Neural crest cell (in vitro differentiated cells): ENCODE measurements at places on chromosomes 2 and 18. TPM values are rescaled to one million over a fixed set of nuclear protein-coding genes. Genes with fewer than 3 reads are reported as not detected.
A peak's percentile ranks its signal among the peaks of the same experiment; 100 is the strongest.

- no peak overlapping the region for H3K4me3 ChIP-seq
- no peaks in the 10 kb centered on the region for H3K27me3 ChIP-seq
- H3K36me3 ChIP-seq, result no peaks in the 10 kb centered on the region
These were observed 413.3 kb upstream of the TRIB2 start for GRCh38 chr2:12303181-12304030.

DNA sequence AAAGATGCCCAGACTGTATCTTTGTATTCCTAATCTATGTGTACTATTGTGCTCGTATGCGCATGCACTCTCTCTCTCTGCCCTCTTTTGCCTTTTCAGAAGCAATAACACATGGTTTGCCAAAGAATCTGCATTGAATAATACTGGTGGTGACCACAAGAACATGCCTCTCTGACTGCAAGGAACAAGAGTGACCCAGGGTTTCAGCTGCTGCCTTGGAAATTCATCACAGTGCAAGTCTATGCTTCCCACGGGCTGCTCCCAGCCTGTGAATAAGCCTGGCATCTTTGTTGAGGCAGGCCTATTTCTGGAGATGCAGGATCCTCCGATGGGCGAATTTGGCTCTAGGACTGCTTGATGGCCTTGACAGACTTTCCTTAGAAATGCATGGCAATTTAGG, 689.4 kb upstream of the FANCL start:
- H3K27me3 ChIP-seq, result no peaks in the 10 kb centered on the region
- H3K27ac ChIP-seq, result no peak overlapping the region
- no peaks in the 10 kb centered on the region for H3K4me1 ChIP-seq
- no peak overlapping the region for H3K4me3 ChIP-seq

The CDH7 gene
- total RNA-seq, result 6.3 and 7.3 TPM in 2 replicates

GRCh38 chr2:35973132-35973736, 382.3 kb upstream of the CRIM1 start:
- H3K4me3 ChIP-seq, result no peak overlapping the region
- H3K27ac ChIP-seq, result no peak overlapping the region
- no peak for DNase-seq
- no peaks in the 10 kb centered on the region for H3K36me3 ChIP-seq

GRCh38 chr2:105518897-105519296, 120.0 kb upstream of the FHL2 start:
- no peak overlapping the region for H3K4me3 ChIP-seq
- H3K4me1 ChIP-seq, result no peaks in the 10 kb centered on the region
- no peak for DNase-seq
- no peaks in the 10 kb centered on the region for H3K36me3 ChIP-seq
- no peak overlapping the region for H3K27ac ChIP-seq

- no peak overlapping the region for H3K4me3 ChIP-seq
- DNase-seq, result no peak
- no peaks in the 10 kb centered on the region for H3K4me1 ChIP-seq
- peaks cover 2% of the 10 kb centered on the region for H3K36me3 ChIP-seq
- no peak overlapping the region for H3K27ac ChIP-seq
These were observed 85.6 kb upstream of the LHCGR start for GRCh38 chr2:48841126-48841525.

The LYG1 gene
- total RNA-seq, result 1.7 and 1.9 TPM in 2 replicates

GRCh38 chr2:173963817-173964564, 1.2 kb downstream of the SP3 start:
- no peak overlapping the region for H3K27ac ChIP-seq
- peak overlapping the region; percentile 100 for H3K4me3 ChIP-seq
- H3K36me3 ChIP-seq, result peaks cover 24% of the 10 kb centered on the region
- H3K27me3 ChIP-seq, result peaks cover 5% of the 10 kb centered on the region

GRCh38 chr18:40926679-40927078, 1028.4 kb upstream of the PIK3C3 start:
- no peaks in the 10 kb centered on the region for H3K27me3 ChIP-seq
- no peak overlapping the region for H3K27ac ChIP-seq
- H3K4me3 ChIP-seq, result no peak overlapping the region
- H3K36me3 ChIP-seq, result no peaks in the 10 kb centered on the region

The GAD1 gene
- 0.39 and 0.82 TPM in 2 replicates for total RNA-seq

GRCh38 chr2:241680827-241681599, 5.6 kb downstream of the DTYMK start:
- H3K27me3 ChIP-seq, result peaks cover 2% of the 10 kb centered on the region
- peaks cover 3% of the 10 kb centered on the region for H3K36me3 ChIP-seq
- H3K4me1 ChIP-seq, result peaks cover 14% of the 10 kb centered on the region
- DNase-seq, result no peak

The DCC gene
- 10.1 and 11.3 TPM in 2 replicates for total RNA-seq

DNA sequence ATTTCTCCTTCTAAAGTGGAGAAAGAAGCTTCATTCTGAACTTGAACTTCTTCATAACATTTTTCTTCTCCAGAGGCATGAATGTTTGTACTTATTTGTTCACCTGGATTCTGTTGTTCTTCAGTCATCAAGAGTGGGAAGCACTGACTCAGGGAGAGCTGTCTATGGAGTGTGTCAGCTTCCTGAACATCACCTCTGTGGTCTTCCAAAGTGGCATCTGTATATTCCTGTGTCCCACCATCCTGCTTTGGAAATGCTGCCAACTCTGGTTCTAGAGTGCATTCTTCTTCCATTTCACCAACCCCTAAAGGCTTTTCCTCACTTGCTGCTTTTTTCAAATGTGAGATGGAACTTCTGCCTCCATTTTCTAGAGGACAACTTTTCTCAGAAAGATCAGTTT, 59.5 kb downstream of the TTN start:
- no peak for DNase-seq
- H3K4me1 ChIP-seq, result no peaks in the 10 kb centered on the region
- H3K36me3 ChIP-seq, result no peaks in the 10 kb centered on the region
- no peak overlapping the region for H3K4me3 ChIP-seq
- peaks cover 32% of the 10 kb centered on the region for H3K27me3 ChIP-seq

The TUBA4B gene
- total RNA-seq, result not detected in 2 replicates

DNA sequence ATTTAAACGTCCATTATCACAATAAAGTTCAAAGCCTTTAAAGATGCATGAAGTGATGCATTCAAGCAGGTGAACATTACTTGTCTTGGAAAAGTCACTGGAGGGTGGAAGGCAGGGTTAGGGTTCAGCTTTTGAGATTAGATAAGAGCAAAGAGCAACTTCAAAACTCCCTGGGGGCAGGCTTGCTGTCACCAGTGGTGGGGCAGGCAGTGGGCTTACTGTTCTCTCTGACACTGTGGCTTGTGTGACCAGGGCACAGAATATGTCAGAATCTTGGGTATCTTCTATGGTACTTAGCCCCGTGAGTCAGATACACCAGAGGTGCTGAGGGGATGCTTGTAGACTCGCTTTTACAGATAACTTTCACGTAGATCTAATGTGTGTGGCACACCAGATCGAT, 52.8 kb downstream of the WIPF1 start:
- H3K4me1 ChIP-seq, result peaks cover 23% of the 10 kb centered on the region
- no peak for DNase-seq
- no peaks in the 10 kb centered on the region for H3K27me3 ChIP-seq
- H3K36me3 ChIP-seq, result no peaks in the 10 kb centered on the region
- H3K4me3 ChIP-seq, result no peak overlapping the region
- peak overlapping the region; percentile 48 for H3K27ac ChIP-seq

The SCN2A gene
- total RNA-seq, result 0.47 and 0.55 TPM in 2 replicates

GRCh38 chr18:37554399-37554787, 11.2 kb downstream of the CELF4 start:
- H3K27ac ChIP-seq, result no peak overlapping the region
- no peak for DNase-seq
- H3K4me1 ChIP-seq, result peaks cover 17% of the 10 kb centered on the region
- no peaks in the 10 kb centered on the region for H3K36me3 ChIP-seq
- no peak overlapping the region for H3K4me3 ChIP-seq
- H3K27me3 ChIP-seq, result peaks cover 70% of the 10 kb centered on the region

GRCh38 chr2:15115776-15116175, 445.4 kb downstream of the NBAS start:
- peaks cover 19% of the 10 kb centered on the region for H3K36me3 ChIP-seq
- no peak for DNase-seq
- H3K4me1 ChIP-seq, result peaks cover 23% of the 10 kb centered on the region
- no peak overlapping the region for H3K27ac ChIP-seq

The EVX2 gene
- 0.43 and 0.44 TPM in 2 replicates for total RNA-seq

DNA sequence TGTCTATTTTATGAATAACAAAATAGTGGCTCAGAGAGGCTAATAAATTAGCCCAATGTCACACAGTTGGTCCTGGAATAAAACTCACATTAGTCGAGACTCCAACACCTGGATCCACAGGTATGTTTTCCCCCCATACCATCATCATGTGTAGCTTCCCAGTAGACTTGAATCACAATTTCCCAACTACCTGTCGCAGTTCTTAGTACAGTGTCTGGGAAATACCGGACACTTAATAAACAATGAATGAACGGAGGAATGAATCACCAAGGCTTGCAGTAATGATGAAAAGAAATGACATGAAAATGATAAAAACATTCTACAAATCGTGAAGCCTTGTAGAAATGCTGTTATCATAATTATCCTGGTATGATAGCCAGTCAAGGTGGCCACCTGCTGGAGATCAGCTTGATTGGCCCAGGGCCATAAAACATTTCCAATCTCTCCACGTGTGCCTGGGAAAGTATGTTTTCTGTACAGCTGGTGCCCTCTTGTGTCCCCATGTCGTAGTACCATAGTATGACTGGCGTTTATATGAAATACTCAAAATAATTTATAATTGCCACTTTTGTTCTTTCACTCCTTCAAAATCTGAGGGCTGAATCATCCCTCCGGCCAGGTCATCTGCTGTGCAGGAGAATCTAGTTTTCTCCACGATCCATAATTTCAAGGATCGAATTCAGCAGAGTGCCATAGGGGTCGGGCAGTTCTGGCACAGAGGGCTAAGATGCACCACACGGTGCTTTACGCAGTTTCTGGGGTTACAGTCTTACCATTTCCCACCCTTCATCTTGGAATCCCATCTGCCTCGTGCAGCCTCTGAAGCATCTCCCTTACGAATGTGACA, 95.4 kb downstream of the LAMA1 start:
- H3K4me1 ChIP-seq, result no peaks in the 10 kb centered on the region
- no peak overlapping the region for H3K4me3 ChIP-seq
- H3K27ac ChIP-seq, result no peak overlapping the region
- H3K27me3 ChIP-seq, result no peaks in the 10 kb centered on the region
- no peak for DNase-seq

DNA sequence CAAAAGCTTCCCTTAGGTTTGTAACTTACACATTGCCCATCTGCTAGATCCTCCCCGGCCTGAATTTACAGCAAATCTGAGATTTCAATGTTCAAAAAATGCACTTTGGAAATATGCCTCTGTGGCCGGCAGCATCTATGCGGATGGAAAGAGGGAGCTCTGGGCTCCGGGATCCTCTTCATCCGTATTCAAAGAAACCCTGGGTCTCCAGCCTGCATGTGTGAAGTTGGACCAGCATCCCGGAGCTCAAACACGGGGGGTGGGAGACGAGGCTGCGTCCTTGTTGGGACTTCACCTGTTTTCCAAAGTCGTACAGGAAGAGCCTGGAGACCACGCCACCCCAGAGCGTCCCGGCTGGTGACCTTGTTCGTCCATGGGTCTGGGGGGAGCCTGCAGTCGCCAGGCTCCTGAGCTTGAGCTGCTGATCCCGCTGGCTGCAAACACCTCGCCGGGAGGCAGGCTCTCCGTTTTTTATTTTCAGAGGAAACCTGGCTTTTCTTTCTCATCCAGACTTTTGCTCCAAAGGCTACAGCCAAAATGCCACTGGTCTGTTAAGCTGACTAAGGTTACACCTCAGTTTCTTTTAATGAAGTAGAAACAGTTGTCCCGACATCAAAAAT, 77.4 kb downstream of the PTGR3 start:
- H3K27me3 ChIP-seq, result no peaks in the 10 kb centered on the region
- no peak for DNase-seq
- no peaks in the 10 kb centered on the region for H3K36me3 ChIP-seq

DNA sequence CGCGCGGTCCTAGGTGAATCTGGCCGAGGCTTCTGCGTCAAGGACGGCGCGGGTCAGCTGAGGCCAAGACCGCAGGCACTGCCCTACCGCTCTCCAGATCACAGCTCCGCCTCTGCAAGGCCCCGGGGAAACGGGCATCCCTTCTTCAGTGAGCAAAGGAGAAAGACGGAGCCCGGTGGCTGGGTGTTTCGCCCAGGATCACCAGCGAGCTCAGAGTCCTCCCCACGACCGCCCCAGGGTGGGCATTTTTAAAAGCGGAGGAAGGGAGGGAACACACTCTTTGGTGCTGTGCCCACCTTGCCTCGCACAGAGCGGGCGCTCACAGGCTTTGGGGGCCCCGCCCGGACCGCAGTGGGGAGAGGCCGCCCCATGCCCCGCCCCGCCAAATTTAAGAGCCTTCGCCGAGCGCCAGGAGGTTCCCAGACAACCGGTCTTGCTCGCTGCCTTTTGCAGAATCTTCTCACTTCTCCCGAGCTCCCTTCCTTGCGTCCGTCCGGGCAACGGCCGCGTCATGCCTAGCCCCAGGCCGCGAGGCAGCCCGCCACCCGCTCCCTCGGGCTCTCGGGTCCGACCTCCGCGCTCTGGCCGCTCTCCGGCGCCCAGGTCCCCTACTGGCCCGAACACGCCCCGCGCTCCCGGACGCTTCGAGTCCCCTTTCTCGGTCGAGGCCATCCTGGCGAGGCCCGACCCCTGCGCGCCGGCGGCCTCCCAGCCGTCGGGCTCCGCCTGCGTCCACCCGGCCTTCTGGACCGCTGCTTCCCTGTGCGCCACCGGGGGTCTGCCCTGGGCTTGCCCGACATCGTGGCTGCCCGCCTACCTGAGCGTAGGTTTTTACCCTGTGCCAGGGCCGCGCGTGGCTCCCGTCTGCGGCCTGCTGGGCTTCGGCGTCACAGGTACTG, at the start of gene NOTO:
Gene NOTO, plus strand, starts transcription at position 419 of the 899 bp plus-strand sequence. Its CDS starts 93 bp downstream, at position 512.
- H3K4me1 ChIP-seq, result peaks cover 7% of the 10 kb centered on the region
- peak within 1 kb of the TSS; percentile 28 for H3K4me3 ChIP-seq
- H3K27me3 ChIP-seq, result peaks cover 97% of the 10 kb centered on the region
- no peak within 1 kb of the TSS for H3K27ac ChIP-seq
- peak; percentile 15 for DNase-seq
- H3K36me3 ChIP-seq, result no peaks in the 10 kb centered on the region

- no peaks in the 10 kb centered on the region for H3K27me3 ChIP-seq
- H3K36me3 ChIP-seq, result peaks cover 3% of the 10 kb centered on the region
- peaks cover 82% of the 10 kb centered on the region for H3K4me1 ChIP-seq
- DNase-seq, result no peak
- H3K4me3 ChIP-seq, result no peak overlapping the region
- peak overlapping the region; percentile 43 for H3K27ac ChIP-seq
These were observed 174.8 kb downstream of the HDAC4 start for GRCh38 chr2:239225871-239226561.

The NEU2 gene
- not detected in 2 replicates for total RNA-seq

- H3K27ac ChIP-seq, result no peak overlapping the region
- no peaks in the 10 kb centered on the region for H3K27me3 ChIP-seq
- H3K4me3 ChIP-seq, result no peak overlapping the region
- H3K4me1 ChIP-seq, result peaks cover 34% of the 10 kb centered on the region
- no peaks in the 10 kb centered on the region for H3K36me3 ChIP-seq
- DNase-seq, result no peak
These were observed 1.7 kb downstream of the TMBIM1 start for GRCh38 chr2:218290316-218291261.

- no peak overlapping the region for H3K27ac ChIP-seq
- H3K36me3 ChIP-seq, result no peaks in the 10 kb centered on the region
- H3K4me3 ChIP-seq, result no peak overlapping the region
- no peak for DNase-seq
- H3K4me1 ChIP-seq, result peaks cover 6% of the 10 kb centered on the region
- no peaks in the 10 kb centered on the region for H3K27me3 ChIP-seq
These were observed 108.5 kb downstream of the DDX1 start for GRCh38 chr2:15700131-15700530.

The ST6GAL2 gene
- 8.1 and 9.7 TPM in 2 replicates for total RNA-seq

The PRKRA gene
- total RNA-seq, result 91.9 and 96.3 TPM in 2 replicates
